ENCODE measurements at places on chromosomes 12 and 14. TPM values are rescaled to one million over a fixed set of nuclear protein-coding genes. Genes with fewer than 3 reads are reported as not detected.
A peak's percentile ranks its signal among the peaks of the same experiment; 100 is the strongest.

GRCh38 chr12:25970916-25971653 is 12.6 kb downstream of the RASSF8 start:
- no peak for DNase-seq

- no peak for DNase-seq
Observed at GRCh38 chr12:76252031-76252430, 96.2 kb downstream of the BBS10 start.

GRCh38 chr12:26231921-26232320 is 36.5 kb downstream of the SSPN start:
- DNase-seq = no peak

Gene PTPRO
- 32.5 TPM for total RNA-seq

- DNase-seq = peak; percentile 76
Observed at GRCh38 chr12:1662761-1663439, 28.0 kb upstream of the ADIPOR2 start.

Gene SLC25A3
- 481 TPM for total RNA-seq

DNA sequence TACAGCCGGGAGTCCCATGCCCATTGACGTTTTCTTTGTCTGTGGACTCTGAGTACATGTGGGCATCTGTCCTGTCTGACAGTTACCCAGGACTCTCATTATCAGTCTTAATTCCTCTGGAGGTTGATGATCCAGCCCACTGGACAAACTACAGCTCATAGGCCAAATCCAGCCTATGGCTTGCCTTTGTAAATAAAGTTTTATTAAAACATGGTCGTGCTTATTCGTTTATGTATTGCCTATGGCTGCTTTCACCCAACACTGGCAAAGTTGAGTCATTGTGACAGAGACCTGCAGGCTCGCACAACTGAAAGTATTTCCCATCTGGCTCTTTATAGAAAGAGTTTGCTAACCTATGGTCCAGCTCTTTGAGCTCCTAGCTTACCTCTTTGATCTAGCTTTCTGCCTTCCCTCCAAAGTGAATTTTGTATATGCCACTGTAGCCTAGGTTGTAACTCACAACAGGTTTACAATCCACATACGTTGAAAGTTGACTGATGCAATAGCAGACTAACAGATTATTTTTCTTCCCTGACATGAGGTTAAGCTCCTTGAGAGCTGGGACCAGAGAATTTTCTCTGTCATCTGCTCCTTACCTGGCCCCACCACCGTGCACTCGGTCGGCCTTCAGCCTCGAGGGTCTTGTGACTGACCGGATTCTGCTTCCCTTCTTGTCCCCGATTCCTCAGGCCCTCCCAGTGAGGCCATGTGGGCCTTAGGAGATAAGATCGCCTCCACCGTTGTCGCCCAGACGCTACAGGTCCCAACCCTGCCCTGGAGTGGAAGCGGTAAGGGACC is 57.3 kb downstream of the ACACB start:
- no peak for DNase-seq

- no peak for DNase-seq
Observed at GRCh38 chr12:13204428-13204827, 7.9 kb downstream of the EMP1 start.

DNA sequence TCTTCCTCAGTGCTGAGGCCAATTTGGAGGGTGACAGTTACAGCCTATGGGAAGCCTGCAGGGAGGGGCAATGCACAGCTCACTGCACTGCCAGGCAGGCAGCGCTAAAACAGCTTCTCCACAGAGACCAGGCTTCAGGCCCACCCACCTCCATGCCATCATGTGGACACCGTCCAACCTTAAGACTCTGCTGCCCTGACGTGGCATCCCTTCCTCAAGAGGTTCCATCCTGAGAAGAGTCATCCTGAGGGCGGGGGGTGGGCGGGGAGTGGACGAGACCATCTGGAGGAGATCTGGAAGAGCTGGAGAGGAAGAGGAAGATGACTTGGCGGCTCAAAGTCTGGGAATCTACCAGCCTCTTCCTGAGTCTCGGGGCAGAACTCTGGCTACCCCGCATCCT is 8.4 kb upstream of the ACVRL1 start:
- no peak for DNase-seq

GRCh38 chr14:53620317-53620716 is 336.3 kb downstream of the BMP4 start:
- no peak for DNase-seq

DNA sequence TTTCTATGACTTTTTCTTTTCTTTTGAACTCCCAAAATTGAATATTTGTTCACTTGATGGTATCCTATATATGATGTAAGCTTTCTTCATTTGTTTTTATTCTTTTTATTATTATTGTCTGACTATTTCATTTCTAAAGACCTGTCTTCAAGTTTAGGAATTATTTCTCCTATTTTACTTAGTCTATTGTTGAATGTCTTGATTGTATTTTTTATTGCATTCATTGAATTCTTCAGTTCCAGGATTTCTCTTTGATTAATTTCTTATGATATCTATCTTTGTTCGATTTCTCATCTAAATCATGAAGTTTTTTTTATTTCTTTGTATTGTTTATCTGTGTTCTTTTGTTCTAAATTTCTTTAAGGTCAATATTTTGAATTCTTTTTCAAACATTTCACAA is 238.8 kb downstream of the TTC6 start:
- DNase-seq = no peak

- DNase-seq = no peak
Observed at GRCh38 chr12:7994731-7995205, 37.7 kb upstream of the FOXJ2 start.

Gene TMEM52B
- total RNA-seq = not detected

DNA sequence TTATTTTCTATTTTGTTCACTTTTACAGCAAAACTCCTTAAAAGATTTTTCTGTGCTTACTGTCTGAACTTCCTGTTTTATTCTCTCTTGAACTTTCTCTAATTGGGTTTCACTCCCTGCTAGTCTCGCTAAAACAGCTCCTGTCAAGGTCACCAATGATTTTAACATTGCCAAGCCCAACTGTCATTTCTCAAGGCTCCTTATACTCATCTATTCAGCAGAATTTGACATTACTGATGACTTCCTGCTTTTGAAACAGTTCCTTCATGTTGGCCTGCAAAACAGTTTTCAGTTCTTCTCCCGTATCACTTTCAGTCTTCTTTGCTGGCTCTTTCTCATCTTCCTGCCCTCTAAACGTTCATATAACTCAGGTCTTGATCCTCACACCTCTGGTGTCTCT is 268.5 kb upstream of the USP15 start:
- DNase-seq = no peak

DNA sequence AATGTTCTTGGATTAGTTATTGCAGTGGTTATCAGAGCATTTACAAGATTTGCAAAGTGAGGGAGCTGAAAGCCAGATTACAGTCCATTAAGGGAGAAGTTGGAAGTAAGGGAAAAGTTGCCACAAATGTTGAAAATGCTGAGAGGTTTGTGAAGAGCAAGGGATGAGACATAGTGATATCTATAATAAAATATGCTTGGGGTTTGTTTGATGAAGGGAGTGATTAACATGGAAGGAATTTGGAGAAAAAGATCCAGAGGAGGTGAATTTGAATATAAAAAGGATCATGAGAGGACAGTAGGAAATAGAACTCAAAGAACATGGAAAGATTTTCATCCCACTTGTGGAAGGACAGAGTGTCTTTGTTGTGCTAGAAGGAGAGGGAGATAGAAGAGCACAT is 19.3 kb upstream of the CCER1 start:
- no peak for DNase-seq

Gene SPIC
- not detected for total RNA-seq

GRCh38 chr12:58657190-58657589 is 263.1 kb downstream of the LRIG3 start:
- DNase-seq = no peak

GRCh38 chr12:32876004-32876403 is 20.6 kb downstream of the PKP2 start:
- DNase-seq = no peak

DNA sequence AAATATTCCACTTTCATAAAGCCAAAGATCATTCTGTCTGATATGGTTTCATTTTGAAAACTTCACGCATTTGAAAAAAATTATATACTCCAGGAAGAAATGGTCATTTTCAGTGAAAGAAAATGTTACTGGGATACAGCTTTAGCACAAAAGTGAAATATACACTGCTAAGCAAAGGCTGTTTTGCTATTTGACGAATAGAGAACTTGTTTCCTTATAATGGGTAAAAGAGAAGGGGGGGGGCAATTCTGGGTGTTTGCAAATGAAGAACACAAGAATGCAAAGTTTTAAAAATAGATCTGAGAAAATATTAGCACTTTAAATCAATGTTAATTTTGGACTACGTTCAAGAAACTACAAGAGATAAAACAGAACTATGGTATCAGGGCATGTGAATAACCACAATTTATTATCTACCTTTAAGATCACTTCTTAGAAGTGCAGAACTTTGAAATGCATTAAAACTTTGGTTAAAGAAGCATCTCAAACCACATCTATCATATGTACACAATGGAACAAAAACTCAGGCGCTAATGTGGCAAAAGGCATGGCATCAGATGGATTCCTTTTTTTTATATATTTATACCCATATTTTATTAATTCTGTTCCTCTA is 51.1 kb downstream of the EFCAB11 start:
- DNase-seq = no peak

- no peak for DNase-seq
Observed at GRCh38 chr12:99611599-99611998, 36.0 kb upstream of the GARIN6 start.

DNA sequence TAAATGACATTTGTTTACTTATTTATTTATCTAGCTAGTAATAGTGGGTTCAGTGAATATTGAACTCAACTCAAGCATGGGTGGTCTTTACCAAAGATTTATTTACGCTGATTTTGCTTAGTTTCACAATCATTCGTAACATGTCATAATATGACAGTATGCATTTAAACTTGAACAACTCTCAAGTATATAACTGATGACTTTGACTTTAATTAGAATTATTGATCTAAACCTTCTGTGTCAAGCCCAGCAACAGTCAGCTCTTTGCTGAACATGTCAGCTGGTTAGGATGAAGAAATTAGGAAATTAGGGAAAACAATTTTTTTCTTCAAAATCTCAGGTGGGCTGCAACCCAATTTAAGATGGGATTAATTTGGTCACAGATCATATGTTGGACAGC is 210.5 kb upstream of the G2E3 start:
- DNase-seq = no peak

DNA sequence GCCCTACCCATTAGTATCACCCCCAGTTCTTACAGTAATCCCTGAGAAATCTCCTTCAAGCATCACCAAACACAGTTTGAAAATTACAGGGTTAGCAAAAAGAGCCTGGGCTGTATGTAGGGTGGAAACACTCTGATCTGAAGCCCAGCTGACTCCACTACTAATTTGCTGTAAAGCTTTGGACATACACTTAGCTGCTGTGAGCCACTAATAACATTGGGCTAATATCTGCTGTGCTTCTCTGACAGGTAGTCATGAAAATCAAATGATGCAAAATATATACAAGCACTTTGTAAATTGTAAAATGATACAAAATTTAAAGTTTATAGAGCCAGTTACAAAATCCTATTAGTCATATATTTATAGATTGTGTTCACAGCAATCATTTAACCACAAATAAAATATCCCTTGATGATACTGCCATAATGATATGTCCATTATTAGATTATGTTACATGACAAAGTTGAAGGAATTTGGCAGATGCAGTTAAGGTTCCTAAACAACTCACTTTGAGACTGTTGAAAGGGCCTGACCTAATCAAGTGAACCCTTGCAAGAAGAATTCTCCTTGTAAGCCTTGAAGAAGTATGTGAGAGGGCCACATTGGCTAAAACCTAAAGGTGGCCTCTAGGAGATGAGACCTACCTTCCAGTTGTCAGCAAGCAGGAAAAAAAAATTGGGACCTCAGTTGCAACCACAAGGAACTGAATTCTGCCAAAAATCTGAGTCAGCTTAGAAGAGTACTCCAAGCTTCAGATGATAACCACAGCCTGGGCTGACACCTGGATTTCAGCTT is 19.0 kb downstream of the TWF1 start:
- no peak for DNase-seq

Gene SLC4A8
- total RNA-seq = 80.0 TPM
